ENCODE measurements at places on chromosomes 1 and 21.
A peak's percentile ranks its signal among the peaks of the same experiment; 100 is the strongest.

GRCh38 chr1:239676522-239677273 lies 290.3 kb downstream of the CHRM3 start:
- no peak for DNase-seq

GRCh38 chr1:14974361-14974760 lies 179.2 kb upstream of the TMEM51 start:
- no peak for DNase-seq

GRCh38 chr1:59043796-59044195 lies 253.1 kb upstream of the FGGY start:
- DNase-seq: no peak

GRCh38 chr1:33010932-33011731 lies 25.6 kb downstream of the AK2 start:
- no peak for DNase-seq

GRCh38 chr1:183583466-183583865 lies 6.8 kb downstream of the NCF2 start:
- no peak for DNase-seq

- DNase-seq: no peak
These were observed 184.3 kb upstream of the LMO4 start for GRCh38 chr1:87144316-87144895.

DNA sequence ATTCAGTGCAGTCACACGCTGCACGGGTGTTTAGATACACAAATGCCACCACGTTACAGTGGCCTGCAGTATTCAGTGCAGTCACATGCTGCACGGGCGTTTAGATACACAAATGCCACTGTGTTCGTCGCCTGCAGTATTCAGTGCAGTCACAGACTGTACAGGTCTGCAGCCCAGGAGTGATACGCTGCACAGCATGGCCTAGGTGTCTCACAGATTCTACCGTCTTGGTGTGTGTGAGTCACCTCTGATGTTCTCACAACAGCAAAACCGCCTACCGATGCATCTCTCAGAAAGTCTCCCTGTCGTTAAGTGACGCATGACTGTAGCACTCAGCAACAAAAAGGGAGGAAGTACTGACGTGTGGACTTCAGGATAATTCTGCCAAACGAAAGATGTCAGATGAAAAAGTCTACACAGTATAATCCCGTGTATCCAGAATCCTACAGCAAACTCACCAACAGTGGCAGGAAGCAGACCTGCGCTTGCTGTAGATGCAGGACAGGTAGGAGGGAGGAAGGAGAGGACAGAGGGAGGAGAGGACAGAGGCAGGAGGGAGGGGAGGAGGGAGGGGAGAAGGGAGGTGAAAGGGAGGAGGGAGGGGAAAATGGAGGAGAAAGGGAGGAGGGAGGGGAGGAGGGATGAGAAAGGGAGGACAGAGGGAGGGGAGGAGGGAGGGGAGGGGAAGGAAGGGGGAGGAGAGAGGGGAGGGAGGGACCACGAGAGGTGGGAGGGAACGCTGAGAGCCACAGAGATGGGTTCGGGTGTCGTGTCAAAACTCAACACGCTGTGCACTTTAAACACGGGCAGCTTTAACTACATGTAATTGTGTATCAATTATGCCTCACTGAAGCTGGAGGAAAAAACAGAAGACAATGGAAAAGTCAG lies 36.3 kb upstream of the PCBP3 start:
- DNase-seq: no peak

- DNase-seq: no peak
These were observed 18.2 kb upstream of the NADK start for GRCh38 chr1:1796466-1796865.

DNA sequence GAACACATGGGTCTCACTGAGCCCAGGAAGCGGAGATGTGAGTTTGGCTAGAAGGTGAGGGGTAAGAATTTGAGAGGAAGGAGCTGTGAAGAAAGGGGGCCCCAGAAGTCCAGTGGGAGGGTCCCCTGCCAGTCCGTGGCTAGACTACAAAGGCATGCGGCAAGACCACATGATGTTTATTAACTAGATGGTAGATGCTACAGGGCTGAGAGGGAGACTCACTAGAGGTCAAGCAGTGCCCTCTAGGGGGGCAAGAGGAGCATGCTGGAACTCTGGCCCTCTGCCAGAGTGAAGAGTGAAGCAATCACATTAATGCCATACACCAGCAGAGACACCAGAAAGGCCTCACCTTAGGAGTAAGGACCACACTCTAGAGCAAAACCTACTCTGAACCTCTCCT lies 12.2 kb downstream of the KIAA0319L start:
- peak; percentile 54 for DNase-seq

DNA sequence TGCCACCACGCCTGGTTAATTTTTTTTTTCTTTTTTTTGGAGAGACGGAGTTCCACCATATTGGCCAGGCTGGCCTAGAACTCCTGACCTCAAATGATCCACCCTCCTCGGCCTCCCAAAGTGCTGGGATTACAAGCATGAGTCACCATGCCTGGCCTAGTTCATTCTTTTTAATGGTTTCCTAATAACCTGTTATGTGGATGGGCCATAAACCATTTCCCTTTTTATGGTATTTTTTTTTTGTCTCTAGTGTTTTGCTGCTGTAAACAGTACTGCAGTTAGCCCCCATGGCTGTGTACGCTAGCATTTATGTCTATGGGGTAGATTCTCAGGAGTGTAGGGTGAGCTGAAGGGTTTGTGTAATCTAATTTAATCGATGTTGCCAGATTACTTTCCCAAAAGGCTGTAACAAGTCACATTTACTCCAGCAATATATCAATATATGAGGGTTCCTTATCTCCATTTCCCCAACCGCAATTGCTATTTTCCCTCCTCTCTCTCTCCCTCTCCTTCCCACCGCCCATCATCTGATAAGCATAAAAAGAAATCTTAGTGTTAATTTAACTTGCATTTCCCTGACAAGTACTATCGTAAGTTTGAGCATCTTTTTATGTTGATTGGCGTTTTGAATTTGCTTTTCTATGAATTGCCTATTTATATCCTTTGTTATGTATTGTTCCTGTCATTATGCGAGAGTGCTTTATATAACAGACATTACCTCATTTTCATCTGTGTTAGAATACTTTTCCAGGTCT lies 28.7 kb downstream of the RCSD1 start:
- no peak for DNase-seq

DNA sequence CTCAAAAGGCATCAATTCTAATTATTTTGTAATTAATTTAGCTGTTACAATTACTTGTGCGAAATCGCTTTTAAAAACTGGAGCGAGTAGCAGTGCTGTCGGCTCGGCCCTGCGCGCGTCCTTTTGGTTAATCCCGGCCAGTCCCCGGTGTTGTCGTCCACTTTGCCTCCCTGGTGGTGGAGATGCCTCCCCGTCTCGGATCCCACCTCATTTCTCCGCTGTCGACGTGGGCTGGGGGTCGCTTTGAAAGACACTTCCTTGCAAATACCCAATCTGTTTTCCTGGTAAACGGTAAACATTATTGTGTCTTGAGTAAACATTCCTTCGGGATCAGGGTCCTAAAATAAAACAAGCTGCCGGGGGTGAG lies 3.7 kb downstream of the FOXD3 start:
- no peak for DNase-seq

DNA sequence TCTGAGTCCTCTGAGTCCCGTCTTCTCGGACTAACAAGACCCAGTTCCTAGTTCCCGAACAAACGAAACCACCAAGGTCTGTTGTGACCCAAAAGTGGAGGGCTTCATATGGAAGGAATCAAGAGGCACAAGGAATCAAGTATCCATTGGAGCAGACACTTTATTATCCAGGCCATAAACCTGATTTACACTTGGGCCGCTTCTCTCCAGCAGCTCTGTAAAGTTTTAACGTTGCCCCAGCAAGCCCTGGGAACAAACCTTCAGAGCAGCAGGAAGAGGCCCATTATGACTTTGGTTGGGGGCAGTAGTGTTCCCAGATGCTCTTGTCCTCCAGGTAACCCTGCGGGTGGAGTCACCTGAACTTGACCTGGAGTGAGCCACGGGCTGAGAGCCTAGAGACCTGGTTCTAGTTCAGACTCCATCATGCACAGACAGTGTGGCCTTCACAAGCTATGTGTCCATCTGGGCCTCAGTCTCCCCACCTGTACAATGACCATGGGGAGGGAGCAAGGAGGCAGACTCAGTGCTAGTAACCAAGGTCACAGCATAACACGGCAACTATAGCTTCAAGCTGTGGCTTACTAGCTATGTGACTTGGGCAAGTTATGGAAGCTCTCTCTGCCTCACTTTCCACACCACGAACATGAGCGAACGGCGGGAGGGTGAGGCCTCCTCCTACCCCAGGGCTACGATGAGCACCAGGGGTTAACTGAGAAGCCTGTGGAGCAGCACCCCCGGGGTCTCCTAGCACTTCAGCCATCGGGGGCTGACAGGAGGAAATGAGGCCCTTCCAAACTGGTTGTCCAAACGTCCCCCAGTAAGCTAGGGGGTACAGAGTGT lies 95.7 kb downstream of the GLIS1 start:
- no peak for DNase-seq

DNA sequence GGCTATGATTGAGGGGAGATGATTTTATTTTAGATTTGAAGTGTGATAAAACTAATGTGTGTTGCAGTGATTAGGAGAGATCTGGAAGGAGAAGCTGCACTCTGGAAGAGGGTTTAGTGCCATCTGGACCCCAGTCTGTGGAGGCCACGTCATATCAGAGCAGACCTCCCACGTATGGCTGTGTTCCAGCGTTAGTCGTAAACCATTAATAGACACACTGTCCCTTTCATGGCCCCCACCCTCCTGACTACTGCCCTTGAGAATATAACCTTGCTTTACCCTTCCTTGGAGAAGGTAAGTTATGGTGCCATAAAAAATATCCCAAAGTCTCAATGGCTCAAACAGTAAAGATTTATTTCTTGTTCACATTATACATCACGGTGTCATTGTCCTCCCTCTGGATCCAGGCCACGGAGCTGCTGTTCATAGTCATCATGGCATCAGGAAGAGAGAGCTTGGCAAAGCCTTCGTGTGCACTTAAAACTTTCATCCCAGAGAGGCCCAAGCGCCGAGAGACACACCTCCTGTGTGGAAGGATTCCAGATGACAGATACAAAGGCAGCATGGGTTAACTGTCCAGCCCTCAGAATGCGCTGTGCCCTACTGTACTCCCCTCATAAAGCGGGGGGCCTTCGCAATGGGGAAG lies 33.2 kb downstream of the RHOU start:
- no peak for DNase-seq

DNA sequence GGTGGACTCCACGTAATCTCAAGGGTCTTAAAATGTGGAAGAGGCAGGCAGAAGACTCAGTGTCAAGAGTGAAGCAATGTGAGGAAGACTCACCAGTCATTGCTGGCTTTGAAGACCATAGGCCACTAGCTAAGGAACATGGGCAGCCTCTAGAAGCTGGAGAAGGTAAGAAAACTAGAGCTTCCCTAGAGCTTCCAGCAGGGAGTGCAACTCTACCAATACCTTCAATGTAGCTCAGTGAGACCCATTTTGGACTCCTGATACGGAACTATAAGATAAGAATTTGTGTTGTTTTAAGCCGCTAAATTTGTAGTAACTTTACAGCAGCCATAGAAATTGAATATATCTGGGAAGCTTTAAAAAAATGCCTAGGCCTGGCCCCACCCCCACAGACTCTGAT lies 18.9 kb downstream of the METTL13 start:
- no peak for DNase-seq

- DNase-seq: no peak
These were observed 3.5 kb downstream of the EPHX1 start for GRCh38 chr1:225813214-225813964.

GRCh38 chr1:39102537-39103327 lies 76.6 kb downstream of the NDUFS5 start:
- peak; percentile 75 for DNase-seq

- DNase-seq: no peak
These were observed 1.3 kb downstream of the ACTRT2 start for GRCh38 chr1:3022511-3022973.

GRCh38 chr1:53088616-53089300 lies 26.7 kb downstream of the PODN start:
- no peak for DNase-seq

DNA sequence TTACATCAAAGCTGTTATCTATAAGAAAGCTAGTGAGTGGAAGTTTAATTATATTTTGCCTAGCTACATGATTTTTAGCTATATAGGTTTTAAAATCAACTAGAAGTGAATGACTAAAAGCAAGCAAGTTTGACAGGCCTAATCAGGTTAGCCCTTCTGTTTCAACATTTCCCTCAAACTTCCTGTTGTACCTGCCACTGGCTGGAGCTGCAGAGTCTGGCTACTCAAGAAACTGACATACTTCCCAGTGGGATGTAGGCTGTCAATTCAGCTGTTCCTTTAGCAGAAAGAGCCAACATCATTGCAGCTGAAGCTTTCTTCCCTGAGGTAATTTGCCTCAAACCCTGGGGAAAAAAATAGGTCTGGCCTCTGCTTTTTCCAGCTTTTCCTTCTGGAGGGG lies 87.1 kb upstream of the TNR start:
- DNase-seq: no peak

GRCh38 chr1:198651650-198652400 lies 13.0 kb downstream of the PTPRC start:
- no peak for DNase-seq

DNA sequence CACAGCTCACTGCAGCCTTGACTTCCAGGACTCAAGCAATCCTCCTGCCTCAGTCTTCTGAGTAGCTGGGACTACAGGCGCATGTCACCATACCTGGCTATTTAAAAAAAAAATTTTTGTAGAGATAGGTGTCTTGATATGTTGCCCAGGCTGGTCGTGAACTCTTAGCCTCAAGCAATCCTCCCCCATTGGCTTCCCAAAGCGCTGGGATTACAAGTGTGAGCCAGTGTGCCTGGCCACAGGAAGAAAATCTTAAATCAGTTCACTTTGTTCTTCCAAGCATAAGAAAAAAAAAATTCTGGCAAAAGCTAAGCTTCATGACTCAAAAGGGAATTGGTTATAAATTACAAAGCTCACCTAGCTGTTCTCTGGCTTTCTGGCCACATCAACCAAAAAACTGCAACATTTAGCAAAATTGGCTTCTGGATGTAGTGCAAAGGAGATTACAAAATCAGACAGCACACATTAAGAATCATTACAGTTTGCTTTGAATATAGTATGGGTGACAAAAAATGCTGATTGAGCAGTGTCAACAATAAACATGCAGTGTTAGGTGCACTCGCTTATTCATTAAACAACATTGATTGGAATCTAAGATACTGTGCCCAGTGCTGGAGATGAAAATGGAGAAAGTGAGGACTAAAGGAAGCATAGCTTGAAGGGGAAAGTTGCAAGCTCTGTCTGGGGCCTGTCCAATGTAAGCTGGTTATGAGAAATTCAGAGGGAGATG lies 76.7 kb downstream of the KCTD3 start:
- DNase-seq: no peak

GRCh38 chr21:26570203-26570602 lies 2.9 kb downstream of the CYYR1 start:
- no peak for DNase-seq

GRCh38 chr1:80462006-80462405 lies 1338.7 kb upstream of the ADGRL2 start:
- no peak for DNase-seq

DNA sequence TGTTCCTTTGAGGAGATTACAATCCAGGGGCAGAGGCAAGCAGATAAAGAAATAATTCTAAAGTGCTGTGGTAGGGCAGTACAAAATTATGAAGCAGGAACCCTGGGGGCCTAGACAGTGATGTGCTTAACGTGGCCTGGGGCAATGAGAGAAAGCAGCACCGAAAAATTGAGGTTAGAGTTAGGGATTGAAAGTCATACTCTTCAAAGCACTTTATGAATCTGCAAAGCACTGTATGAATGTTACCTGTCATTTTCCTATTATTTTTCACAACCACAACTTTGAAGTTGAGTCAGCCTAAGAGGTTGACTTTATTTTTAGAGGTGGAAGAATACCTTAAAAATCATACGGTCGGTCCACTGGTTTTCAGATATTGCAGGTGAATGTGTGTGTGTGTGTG lies 183.4 kb upstream of the NFIA start:
- no peak for DNase-seq

Measured in GM10248 (cell line).